Activated CD8-positive, alpha-beta memory T cell treated with anti-CD3 and anti-CD28 coated beads, Interleukin-2, amount 10 ng/mL, durations not matched to agents 7 days and 5 days (primary cell): ENCODE measurements at places on chromosomes 11 and 22. TPM values are rescaled to one million over a fixed set of nuclear protein-coding genes. Genes with fewer than 3 reads are reported as not detected.

TRPM5 gene
- total RNA-seq = not detected

GRCh38 chr11:56140151-56140661, at the start of gene OR8J3:
Gene OR8J3 (minus strand): TSS chr11:56140201. CDS start chr11:56137718, 2,483 bp downstream.
- H3K4me3 ChIP-seq = no peak within 1 kb of the TSS
- H3K27me3 ChIP-seq = no peaks in the 10 kb centered on the region
- DNase-seq = no peak

DNA sequence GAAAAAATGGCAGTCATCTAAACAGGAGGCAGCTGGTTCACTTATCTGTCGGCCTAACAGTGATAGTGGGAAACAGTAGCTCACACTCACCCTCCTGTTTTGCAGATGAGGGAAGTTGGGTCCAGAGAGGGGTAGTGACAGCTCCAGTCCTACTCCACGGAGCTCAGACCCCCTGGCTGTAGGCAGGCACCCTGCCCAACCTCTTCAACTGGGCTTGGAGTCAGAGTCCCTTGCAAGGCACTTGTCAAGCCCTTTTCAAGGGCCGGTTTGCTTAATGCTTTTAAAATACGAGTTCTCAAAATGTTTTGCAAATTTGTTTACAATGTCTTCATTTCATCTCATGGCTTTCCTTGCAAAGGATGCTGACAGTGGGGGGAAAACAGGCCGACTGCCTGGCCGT, 75.1 kb downstream of the BMAL1 start:
- H3K36me3 ChIP-seq = peaks cover 28% of the 10 kb centered on the region
- H3K27me3 ChIP-seq = no peaks in the 10 kb centered on the region
- peaks cover 14% of the 10 kb centered on the region for H3K4me1 ChIP-seq
- no peak overlapping the region for H3K27ac ChIP-seq
- DNase-seq = no peak
- H3K4me3 ChIP-seq = no peak overlapping the region

- H3K27me3 ChIP-seq = peaks cover 2% of the 10 kb centered on the region
- H3K27ac ChIP-seq = no peak overlapping the region
- no peaks in the 10 kb centered on the region for H3K4me1 ChIP-seq
- no peak overlapping the region for H3K4me3 ChIP-seq
- H3K36me3 ChIP-seq = no peaks in the 10 kb centered on the region
Observed at GRCh38 chr11:70742553-70743291, 344.4 kb downstream of the CTTN start.
